ENCODE measurements at places on chromosomes 13 and 19.

DNA sequence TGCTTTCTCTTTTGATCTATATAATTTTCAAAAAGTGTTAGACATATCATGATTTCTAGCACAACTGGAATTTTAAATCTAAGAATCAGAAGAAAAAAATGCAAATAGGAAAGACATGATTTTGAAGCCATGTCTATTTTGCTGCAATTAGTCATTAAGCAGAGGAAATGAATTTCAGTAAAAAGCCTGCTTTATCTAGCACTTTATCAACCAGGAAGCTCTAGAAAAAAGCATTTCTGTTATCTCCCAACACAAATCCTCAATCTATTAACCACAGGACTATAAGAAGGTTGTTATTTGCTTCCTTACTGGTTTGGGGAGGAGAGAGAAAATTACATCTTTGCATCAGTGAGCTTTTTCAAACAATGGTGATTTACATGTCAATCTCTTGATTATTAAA lies 716.7 kb downstream of the DIAPH3 start:
- peak; percentile 24 for DNase-seq

GRCh38 chr13:97258801-97259200 lies 36.7 kb downstream of the MBNL2 start:
- DNase-seq = no peak

GRCh38 chr19:2726904-2727639 lies 5.9 kb upstream of the DIRAS1 start:
- no peak for DNase-seq

DNA sequence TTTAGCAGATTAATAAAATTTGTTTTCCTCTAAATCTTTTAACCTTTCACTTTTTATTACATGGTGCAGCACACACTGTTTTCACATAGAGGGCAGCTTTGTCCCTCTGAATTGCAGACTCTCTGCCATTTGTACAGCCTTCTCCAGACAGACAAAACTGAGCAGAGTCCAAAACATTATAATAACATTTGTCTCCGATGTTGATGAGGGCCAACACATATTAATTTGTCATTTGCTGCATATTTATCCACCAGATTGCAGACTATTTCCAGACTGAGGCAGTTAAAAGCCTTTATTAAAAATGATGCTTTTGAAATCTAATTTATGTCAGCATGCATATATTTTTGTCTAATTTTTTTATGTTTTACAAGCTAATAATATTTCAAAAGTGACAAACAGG lies 1251.9 kb upstream of the SLC10A2 start:
- peak; percentile 38 for DNase-seq

DNA sequence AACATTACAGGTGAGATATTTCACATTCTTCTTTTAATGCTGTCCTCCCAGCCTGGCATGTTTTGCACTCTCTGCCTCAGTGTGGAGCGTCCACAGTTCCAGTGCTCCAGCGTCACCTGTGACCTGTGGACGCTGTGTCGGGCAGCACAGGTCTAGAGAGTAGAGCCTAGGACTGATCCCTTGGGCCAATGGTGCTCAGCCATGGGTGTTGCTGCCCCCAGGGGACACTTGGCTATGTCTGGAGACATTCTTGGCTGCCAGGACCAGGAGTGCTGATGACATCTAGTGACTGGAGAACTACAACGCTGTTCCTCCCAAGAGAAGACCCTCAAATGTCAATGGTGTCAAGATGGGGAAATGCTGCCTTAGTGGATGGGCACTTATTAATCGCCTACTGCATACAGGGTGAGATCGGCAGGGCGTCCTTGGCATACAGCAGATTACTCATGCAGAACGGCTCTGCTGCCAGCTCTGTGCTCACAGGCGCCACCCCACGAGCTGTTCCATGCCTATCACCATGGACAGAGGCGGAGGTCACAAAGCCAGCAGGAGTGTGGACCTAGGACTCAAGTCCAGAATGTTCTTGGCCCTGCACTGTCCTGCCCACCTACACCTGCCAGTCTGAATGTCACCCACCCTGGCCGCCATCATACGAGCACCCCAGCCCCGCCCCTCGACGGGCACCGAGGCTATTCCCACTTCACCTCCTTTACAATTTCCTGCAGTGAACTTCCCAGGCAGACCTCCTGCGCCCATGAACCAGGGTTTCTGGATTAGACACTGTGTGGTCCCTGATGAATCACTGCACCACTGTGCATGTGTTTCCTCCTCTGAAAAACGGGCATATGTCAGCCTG lies 13.9 kb upstream of the MADCAM1 start:
- peak; percentile 44 for DNase-seq

GRCh38 chr13:39225860-39226259 lies 187.6 kb downstream of the NHLRC3 start:
- DNase-seq = no peak

DNA sequence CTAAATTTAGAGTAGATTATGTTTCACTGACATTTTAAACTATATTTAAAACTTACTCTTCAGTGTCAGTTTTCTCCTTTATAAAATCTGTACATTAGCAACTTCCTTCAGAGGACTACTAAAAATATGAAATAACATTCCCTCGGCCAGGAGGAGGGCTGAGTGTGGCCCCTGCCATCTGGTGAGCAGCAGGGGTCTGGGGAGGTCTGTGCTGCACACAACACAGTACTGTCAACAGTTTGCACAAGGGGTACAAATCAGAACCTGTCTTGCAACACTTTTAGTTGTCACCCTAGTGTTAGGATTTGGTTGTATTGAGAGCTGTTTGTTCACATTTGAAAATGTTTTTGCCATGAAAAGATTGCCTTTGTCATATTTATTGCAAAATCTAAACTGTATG lies 48.9 kb downstream of the TPP2 start:
- DNase-seq = no peak

DNA sequence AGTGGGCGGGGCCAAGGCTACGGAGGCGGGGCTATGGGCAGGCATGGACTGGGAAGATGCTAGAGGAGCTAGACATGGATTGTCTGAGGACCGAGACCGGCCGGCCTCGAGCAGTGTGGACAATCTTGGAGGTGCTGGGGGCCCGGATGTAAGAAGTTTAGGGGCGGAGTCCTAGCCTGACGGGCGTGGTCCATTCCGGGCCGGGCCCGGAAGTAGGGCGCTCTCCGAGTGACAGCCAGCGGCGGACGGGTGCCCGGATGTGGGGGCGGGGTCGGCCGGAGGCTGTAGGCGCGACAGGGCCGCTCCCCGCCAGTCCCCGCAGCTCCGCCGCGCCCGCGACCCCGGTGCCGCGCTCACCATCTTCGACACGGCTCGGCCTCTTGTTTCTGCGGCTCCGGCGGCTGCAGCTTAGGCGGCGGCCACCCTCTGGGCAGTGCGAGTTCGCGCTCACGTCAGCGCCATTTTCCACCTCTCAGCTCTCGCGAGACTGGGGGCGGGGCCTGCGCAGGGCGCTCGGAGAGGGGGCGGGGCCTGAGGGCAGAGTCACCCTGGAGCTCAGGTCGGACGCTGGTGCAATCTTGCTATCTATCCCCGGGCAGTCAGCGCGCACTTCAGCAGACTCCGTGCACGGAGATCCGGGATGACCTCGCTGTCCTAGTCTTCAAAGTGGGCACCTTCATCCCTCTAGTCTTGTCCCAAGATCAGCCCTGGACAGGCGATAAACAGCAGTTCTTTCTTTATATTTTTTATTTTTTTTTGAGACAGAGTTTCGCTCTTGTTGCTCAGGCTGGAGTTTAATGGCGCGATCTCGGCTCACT lies at the start of gene ZNF414:
TSS of gene ZNF414 (minus strand) at position 481 of the 818 bp plus-strand sequence. CDS start at position 360, 121 bp downstream.
- peak; percentile 91 for DNase-seq

DNA sequence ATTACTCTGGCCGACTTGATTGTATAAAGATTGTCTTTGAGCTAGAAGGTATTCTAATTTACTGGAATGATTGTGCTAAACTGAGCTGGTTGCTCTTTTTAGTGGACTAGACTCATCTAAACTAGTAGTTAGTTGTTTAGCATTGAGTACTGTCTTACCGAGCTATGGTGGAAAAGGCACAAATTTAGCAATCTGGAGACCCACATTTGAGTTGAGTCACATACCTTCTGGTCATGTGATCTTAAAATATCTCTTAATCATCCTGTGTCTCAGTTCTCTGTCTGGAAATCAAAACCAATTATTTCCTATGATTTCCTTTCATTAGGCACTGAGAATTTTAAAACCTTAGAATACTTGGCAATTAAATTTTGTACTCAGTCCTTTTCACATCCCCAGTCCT lies 349.5 kb downstream of the IRS2 start:
- no peak for DNase-seq

GRCh38 chr19:55080121-55080967 lies 4.7 kb downstream of the EPS8L1 start:
- DNase-seq = peak; percentile 81

DNA sequence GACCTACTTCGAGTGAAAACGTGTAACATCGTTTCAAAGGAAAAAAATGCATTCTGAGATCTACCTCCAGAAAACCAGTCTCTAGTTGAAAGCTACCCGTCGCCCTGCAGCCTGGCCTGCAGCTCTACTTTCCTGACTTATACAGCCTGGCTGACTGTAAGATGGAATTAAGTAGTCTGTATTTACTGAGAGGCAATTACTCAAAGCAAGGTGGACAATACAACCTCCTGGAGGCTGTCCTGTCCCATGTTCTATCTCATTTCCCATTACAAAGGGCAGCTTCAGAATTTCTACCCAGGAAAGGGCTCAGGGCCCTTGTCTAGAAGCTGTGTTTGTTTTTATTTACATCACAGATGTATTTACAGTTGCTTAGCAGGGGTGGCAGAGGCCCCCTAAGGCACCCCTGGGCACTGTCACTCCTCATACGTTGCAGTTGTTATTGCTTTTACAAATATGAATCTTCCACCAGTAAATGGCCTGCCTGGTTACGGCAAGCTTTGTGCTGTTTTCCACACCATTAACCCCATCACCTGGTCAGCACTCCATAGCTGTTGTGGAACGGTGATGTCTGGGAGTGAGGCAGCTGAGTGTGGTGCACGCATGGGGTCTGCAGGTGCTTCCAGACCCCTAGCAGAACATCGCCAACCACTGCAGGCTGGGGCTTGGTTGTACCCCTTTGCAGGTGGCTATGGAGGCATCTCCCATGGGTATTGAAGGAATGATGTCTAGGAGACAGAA lies 46.3 kb upstream of the MTIF3 start:
- no peak for DNase-seq

- DNase-seq = no peak
Observed at GRCh38 chr13:34555988-34556387, 386.1 kb upstream of the NBEA start.

- DNase-seq = peak; percentile 91
Observed at GRCh38 chr19:6632002-6632621, 37.8 kb downstream of the TNFSF14 start.

GRCh38 chr19:57872450-57872849 lies 16.4 kb downstream of the ZNF814 start:
- no peak for DNase-seq

DNA sequence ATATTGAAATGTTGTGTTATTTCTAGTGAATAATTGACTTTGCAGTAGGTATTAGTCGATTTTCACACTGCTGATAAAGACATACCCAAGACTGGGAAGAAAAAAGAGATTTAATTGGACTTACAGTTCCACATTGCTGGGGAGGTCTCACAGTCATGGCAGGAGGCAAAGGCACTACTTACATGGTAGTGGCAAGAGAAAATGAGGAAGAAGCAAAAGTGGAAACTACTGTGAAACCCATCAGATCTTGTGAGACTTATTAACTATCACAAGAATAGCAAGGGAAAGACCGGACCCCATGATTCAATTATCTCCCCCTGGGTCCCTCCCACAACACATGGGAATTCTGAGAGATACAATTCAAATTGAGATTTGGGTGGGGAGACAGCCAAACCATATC lies 9.9 kb upstream of the C5AR2 start:
- DNase-seq = peak; percentile 36

- DNase-seq = no peak
Observed at GRCh38 chr13:65985612-65986011, 1244.5 kb downstream of the PCDH9 start.

DNA sequence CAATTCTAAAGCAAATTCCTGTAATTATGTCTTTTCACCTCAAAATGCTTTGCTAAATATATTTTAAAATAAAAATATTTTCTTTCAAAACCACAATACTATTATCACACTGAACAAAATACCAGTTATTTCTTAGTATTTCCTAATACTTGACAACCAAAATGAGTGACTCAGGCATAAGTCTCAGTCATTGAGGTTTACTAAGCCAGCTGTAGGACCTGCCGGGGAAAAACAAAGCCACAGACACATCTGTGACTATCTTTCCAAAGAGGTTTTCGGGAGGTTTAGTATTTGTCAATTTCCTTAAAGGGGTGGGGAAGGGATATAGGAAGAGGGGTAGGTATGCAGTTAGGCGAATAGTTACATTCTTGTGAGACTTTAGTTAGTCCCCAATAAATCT lies 3.2 kb upstream of the ZNF235 start:
- no peak for DNase-seq

DNA sequence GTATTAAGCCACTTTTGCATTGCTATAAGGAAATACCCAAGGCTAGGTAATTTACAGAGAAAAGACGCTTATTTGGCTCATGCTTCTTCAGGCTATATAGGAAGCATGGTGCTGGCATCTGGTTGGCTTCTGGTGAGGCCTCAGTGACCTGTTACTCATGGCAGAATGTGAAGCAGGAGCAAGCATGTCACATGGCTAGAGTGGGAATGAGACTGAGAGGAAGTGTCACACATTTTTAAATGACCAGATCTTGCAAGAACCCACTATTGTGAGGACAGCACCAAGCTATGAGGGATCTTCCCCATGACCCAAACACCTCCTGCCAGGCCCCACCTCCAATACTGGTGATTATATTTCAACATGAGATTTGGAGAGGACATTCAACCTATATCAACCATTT lies 25.7 kb upstream of the IGFL4 start:
- DNase-seq = no peak

GRCh38 chr13:31046711-31047279 lies 114.3 kb downstream of the TEX26 start:
- no peak for DNase-seq

DNA sequence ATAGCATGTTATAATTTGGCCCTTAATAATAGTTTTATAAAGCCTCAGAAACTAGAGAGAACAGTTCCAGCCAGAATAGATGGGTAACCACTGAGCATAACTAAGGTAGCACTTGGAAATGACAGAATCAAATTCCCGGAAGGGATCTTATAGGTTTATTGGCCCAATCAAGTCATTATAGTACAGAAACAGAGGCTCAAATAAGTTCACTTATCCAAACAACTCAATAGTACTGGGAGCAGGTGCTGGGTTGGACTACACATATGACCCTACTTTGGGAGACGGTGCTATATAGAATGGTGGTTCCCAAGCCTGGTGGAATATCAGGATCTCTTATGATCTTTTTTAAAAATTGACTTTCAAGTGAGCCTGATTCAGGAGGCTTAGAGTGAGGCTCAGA lies 32.7 kb upstream of the OLFM4 start:
- DNase-seq = no peak

DNA sequence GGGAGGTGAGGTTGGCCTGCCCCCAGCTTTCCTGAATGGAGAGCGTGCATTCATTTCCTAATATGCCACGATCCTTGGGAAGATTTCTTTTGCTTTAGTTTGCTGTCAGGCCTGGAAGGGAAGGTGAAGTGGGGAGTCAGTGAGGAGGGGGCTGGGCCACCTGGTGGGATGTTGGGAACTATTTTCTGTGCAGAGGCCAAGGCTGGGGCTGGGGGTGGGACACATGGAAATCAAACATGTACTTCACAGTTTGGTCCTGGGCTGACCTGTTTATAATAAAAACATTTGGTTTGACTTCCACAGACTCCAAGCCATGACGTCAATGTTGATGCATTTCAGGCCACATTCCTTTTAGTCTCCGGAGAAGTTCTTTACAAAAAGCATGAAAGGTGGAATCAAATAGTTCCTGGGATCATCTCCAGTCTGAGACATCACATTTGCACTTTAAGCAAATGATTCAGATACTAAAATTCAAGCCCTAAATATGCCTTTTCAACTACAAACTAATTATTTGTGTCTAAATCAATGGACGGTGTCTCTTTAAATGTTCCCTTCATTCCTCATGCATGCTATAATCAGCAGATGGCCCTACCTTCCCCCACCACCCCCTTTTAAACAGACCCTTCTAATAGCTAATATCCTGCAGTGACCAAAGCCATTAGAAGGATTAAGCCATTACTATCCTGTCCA lies 41.5 kb upstream of the MEDAG start:
- DNase-seq = no peak

All from Kasumi-1 (cell line).